Progenitor cell of endocrine pancreas (in vitro differentiated cells): ENCODE measurements at places on chromosomes 2 and 18.

DNA sequence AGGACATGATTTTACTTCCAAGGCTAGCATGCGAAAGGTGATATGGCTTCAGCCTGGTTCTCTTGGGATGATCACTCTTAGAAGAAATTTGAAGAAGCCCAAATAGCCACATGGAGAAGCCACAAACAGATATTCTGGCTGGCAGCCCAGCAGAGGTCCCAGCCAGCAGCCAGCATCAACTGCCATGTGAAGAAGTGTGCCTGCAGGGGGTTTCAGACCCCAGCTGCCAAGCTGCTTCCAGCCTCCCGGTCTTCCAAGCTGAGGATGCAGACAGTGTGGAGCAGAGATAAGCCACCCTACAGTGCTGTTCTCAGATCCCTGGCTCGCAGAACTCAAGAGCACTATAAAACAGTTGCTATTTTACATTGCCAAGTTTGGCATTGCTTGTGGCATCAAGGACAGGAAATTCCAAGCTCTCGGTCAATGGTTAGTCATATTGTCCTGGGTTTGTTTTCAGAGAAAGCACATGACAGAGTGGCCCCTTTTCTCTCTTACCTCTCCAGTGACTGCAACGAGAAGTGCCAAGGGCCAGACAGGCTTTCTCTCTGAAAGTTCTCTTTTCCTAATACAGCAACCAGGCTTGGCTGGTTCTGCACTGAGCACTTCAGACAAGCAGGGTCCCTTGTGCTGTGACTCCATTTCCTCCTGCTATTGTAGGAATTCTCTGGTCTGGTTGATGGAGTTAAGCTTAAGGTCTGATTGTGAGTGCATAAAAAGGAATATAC, 223.7 kb downstream of the ANKRD30B start:
- DNase-seq = no peak

- no peak for DNase-seq
These were observed 12.2 kb upstream of the SKOR2 start for GRCh38 chr18:47263430-47264307.

DNA sequence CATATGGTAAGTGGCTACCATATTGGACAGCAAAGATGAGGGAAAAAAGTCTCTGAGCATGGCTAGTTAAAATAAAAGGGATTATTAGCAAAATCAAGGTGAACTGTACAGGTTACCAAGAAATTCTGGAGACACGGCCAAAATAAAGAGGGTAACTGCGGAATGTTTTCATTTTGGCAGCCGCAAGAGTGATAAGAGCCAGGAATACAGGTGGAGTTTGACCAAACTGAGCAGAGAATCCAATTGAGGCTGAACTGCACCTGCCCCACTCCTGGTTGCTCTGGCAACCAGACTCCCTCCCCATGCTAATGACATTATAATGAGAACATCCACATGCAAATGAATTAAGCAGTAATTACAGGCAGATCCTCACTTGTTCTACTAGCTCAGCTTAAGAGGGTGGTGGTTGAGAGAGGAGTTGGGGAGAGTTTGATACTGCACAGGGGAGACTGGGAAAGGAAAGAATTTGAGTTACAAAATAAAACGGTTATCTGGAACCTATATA, 18.8 kb upstream of the EPHA4 start:
- no peak for DNase-seq

DNA sequence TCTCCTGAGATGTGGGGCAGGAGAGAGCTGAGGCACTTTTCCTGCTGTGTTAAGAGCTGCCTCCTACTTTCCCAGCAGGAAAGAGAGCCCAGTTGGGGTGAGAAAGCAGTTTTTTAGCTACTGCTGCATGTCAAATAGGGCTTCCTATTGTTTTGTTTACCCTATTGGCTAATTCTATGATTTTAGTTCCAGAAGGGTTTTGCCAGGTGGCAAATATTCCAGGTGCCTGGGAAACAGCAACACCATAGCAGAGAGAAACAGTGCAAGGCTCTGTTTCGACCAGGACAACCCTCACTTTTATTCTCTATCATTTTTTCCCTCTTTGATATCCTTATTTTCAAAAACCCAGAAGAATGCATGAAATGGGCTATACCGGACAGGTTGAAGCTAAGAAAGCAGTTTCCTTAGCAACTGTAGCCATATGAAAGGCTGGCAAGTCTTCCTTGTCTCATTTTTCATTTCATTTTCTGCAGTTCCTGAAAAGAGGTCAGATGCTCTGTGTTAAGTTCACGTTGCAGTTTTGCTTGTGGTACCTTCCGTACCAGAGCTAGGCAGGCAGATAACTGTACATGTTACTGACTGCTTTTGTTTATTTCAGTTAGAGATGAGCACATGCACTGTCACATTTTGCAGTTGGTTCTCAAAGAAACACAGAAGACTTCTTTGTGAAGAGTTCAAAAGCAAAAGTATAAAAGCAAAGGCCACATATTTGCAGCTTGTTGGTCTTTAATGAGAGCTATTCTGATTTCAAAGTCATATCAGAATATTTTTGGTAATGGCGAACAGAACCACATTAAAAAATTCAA, 84.8 kb downstream of the AQP4 start:
- DNase-seq = no peak

GRCh38 chr18:35777039-35777438, 195.4 kb upstream of the RMP24 start:
- no peak for DNase-seq

GRCh38 chr18:3623769-3624545, 174.0 kb downstream of the TGIF1 start:
- peak; percentile 19 for DNase-seq

- DNase-seq = no peak
These were observed 167.0 kb downstream of the BCL11A start for GRCh38 chr2:60386436-60386835.

- no peak for DNase-seq
These were observed 540.1 kb downstream of the NRXN1 start for GRCh38 chr2:50491541-50492476.

DNA sequence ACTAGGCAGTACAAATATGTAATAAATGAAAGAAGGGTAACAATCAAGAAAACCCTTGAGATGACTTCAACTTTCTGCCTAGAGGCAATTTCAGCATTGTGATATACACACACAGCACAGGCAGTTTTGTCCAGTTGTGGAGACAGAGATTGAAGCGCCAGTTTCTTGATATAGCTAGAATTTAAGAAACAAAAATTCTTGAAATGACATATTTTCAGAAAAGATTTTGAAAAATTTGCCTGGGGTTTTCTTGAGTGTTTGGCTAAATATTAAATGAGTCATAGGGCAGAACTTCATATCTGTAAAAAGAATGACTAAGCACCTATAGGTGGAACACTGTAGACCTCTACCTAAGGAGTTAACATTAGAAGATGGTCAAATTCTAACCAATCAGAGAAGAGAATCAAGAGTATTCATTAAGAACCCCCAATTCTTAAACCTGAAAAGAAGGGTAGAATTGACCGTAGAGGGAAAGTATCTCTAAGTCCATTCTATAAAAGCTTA, 1266.8 kb upstream of the TMEFF2 start:
- no peak for DNase-seq

- no peak for DNase-seq
These were observed 229.8 kb downstream of the LDLRAD4 start for GRCh38 chr18:13448335-13448795.

GRCh38 chr2:10006236-10007161, 36.9 kb upstream of the KLF11 start:
- no peak for DNase-seq

DNA sequence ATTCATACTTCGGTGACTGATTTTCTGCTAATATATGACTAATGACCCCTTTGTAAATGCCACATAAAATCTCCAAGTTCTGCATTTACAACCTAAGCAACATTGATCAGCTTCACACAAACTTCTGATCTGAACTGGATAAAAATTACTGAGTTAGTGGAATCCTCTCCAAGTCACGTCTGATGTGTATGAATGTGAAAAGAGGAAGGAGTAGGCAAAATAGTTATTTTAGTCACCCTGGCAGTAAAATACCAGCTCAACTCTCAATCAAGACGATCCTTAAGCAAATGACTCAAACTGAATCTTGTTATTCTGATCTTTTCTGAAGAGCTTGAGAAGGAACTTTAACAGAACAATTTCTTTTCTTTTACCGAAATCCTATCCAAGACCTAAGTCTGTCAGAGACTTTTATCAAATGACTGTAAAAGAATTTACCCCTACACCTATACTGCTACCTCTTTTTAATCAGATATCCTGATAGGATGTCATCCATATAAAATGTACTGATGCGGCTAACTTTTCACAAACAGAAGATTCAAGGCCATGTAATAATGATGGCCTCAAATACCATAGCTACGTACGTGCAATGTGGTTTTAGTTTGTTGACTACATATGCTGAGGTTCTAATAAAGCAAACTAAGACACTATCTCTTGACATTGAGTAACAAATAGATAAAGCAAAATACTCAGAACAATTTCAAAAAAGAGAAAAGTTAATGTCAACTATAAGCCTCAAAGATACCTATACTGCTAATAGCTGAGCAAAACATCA, 23.7 kb downstream of the CUL3 start:
- no peak for DNase-seq

DNA sequence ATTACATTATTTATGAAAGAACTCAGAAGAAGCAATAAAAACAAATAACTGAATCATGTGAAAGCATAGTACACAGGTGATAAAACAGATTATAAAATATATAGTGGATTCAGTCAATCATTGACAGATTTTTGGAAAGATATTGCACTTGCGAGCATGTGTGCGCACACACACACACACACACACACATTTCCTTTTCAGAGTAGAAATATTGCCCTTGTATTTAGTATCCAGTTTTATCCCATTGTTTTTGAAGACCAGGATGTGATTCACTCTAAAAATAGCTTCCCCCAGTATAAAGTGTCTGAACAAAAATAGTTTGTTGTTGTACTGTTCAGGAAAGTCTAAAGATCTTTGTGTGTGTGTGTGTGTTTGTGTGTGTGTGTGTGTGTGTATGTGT, 145.5 kb downstream of the CALCRL start:
- DNase-seq = no peak

DNA sequence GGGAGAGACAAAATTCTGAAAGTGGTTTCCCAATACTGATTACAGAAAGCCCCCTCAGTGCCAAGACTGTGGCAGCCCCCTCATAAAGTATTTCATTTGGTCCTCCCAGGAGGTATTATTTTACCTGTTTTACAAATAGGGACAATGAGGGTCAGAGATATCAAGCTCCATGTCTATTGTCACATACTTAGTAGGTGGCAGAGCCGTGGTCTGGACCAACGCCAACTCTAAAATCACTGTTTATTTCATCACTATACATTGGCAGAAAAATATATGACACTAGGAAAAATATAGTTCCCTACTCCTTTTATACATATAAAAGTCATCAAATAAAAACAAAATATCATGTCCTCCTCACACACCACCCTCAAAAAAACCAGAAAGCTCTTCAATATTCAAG, 68.6 kb downstream of the DHRS9 start:
- DNase-seq = no peak

DNA sequence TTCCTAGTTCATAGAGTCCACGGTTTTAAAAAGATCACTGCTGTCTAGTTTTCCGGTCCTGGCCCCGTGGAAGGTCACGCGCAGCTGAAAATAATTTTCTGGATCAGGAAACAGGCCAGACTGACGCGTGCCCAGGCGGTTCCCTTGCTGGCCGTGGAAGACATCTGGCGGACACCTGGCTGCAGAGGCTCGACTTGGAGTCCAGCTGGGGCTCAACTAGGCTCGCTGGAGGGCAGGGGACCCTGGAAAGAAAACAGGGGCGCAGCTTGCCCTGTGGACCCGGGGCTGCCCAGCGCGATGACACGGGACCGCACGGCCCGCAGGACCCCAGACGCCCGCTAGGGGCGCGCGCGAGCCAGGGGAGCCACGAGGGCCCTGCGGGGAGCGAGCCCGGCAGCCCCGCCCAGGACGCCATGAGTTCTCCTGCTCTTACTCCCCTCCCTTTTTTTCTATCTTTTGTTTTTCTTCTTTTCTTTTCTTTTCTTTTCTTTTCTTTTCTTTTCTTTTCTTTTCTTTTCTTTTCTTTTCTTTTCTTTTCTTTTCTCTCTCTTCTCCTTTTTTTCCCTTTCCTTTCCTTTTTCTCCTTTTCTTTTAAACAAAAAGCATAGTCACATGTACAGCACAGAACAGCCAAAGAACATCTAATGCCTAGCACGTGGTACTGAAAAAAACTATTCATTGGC, 43.2 kb upstream of the UBE2F start:
- DNase-seq = peak; percentile 74

- no peak for DNase-seq
These were observed 285.6 kb downstream of the THSD7B start for GRCh38 chr2:137050949-137051348.

DNA sequence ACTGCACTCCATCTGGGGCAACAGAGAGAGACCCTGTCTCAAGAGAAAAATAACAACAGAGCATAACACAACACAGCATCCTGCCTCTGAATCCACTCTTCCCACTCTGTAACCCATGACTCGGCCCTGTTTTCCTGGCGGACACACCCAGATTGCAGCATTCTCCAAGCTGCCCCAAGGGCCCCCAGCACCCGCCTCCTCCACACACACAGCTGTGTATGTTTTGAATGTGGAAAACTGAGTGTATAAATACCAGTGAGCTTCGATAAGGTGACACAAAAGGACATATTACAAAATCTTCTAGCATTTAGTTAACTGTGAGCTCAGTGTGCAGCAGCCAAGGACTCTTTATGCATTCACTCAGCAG, 13.0 kb downstream of the IMPA2 start:
- DNase-seq = no peak

DNA sequence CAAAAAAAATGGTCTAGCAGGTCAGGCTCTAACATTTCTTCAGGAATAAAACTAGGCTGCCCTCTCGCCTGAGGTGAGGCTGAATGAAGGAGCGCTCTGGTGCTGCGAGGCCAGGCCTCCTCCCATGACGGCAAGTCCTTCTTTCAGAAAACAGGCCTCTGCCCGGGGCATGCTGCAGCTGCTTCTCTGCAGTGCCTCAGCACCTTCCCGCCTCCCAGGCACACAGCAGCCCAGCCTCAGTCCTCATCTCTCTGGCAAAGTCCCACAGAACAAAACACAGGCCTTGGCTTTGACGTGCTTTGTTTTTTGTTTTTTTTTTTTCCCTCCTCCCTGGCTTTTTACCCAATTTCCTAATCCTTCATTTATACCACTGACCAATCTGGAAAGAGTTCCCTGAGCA, 74.8 kb downstream of the BCL11A start:
- no peak for DNase-seq

DNA sequence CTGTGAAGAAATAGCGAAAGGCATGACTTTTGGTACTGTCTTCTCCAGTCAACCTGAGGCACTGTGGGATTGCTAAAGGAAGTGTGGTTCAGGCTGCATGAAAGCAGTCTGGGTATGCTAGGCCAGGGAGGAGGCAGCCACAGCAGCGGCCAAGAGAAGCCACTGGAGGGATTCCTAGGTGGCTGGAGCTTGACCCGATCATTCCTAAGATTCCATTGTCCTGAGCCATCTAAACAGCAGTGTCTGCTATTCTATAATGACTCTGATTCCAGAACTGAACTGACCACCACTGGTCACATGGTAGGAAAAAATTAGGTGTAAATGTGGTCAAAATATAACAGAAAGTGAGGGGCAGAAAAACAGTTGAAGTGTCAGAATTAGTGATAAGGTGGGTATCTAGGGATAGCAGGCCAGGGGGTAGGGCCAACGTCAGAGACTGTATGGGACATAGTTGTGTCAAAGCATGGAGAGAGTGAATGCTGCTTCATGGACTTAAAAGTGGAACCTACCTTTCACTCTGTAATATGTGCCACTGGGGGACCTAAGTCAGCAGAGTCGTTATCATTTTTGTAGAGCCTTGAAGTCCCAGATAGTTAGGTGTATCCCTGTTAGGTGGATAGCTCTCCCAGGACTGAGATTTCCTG, 204.6 kb downstream of the CTNNA2 start:
- DNase-seq = no peak
